ENCODE measurements at places on chromosomes 2 and 18. TPM values are rescaled to one million over a fixed set of nuclear protein-coding genes. Genes with fewer than 3 reads are reported as not detected.
A peak's percentile ranks its signal among the peaks of the same experiment; 100 is the strongest.

Gene CRYGC
- not detected for total RNA-seq

Gene PRKAG3
- total RNA-seq: not detected

Gene CHRNG
- not detected for total RNA-seq

Gene ANKRD23
- 4.4 TPM for total RNA-seq

Gene SERPINB3
- total RNA-seq: not detected

DNA sequence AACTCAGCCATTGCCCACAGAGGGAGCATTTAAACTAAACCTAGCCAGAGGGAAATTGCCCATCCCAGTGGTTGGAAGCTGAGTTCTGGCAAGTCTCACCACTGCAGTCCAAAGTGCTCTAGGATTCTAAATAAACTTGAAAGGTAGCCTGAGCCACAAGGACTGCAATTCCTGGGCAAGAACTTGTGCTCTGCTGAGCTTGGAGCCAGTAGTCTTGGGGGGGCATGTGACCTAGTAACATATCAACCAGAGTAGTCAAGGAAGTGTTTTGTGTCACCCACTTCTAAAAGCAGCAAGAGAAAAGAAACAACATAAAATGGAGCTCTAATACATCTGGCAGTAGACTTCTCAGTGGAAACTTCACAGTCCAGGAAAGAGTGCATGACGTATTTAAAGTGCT is 167.0 kb downstream of the PTH2R start:
- no peak for DNase-seq

DNA sequence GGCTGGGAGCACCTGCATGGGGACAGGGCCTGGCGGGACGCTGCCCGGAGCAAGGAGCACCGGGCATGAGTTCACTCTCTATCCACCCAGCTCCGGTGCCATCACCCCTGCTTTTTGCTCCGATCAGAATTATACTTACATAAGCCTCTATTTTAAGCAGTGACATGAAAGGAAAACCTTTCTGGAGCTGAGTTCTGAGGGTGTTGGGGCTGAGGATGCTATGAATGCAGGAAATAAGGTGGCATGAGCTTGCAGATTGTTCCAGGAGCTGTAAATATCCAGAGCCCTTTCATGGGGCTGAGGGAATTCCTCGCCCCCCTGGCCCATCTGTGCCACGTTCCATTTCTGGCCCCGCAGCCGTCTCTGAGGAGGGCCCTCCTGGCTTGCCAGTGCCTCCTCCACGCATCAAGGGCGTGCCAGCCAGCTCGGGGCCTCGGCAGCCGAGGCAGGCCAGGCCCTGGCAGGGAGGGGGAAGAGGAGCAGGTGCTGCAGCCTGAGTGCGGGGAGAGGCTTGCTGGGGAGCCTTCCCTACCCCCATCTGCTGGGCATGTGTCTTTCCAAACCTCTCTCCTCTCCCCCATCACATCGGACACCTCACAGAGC is 91.7 kb upstream of the MCFD2 start:
- no peak for DNase-seq

GRCh38 chr2:120374821-120375220 is 28.9 kb downstream of the INHBB start:
- DNase-seq: no peak

DNA sequence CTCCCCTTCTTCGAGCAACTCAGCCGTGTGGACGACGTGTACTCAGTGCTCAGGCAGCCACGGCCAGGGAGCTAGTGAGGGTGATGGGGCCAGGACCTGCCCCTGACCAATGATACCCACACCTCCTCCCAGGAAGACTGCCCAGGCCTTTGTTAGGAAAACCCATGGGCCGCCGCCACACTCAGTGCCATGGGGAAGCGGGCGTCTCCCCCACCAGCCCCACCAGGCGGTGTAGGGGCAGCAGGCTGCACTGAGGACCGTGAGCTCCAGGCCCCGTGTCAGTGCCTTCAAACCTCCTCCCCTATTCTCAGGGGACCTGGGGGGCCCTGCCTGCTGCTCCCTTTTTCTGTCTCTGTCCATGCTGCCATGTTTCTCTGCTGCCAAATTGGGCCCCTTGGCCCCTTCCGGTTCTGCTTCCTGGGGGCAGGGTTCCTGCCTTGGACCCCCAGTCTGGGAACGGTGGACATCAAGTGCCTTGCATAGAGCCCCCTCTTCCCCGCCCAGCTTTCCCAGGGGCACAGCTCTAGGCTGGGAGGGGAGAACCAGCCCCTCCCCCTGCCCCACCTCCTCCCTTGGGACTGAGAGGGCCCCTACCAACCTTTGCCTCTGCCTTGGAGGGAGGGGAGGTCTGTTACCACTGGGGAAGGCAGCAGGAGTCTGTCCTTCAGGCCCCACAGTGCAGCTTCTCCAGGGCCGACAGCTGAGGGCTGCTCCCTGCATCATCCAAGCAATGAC is 4.8 kb downstream of the CTDSP1 start:
- DNase-seq: no peak

DNA sequence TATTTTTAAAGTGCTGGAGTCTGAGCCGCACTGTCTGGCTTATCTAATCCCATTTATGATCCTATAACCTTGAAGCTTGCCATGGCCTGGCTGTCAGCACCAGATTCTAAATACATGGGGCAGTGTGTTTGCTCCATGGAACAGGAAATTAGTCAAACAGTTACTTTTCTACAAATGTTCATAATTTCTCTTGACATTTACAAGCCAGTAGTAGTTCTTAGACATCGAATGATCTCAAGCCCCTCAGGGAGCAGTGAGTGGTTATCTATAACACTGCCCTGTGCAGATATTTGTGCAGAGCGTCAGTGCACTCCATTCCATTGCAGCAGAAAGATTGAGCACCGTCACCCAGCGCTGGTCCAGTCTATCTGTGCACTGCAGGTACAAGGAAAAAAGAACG is 205.2 kb downstream of the AGPS start:
- peak; percentile 7 for DNase-seq

DNA sequence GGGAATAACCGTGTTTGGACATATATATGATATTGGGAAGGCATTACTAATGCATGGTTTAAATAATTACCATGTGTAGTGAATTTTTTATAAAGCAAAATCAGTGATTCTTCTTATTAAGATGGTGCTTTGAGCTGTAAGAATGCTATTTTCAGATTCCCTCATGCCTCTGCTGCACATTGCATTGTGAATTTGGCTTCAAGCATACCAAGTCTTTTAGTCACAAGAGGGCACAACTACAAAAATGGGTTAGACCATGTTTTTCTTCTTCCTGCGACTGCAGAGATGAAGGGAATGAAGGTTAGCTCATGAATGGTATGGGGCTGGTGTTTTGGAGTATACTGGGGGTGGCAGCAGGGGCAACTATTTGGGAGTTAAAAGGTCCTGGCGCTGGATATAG is 320.1 kb downstream of the SLC4A3 start:
- no peak for DNase-seq

DNA sequence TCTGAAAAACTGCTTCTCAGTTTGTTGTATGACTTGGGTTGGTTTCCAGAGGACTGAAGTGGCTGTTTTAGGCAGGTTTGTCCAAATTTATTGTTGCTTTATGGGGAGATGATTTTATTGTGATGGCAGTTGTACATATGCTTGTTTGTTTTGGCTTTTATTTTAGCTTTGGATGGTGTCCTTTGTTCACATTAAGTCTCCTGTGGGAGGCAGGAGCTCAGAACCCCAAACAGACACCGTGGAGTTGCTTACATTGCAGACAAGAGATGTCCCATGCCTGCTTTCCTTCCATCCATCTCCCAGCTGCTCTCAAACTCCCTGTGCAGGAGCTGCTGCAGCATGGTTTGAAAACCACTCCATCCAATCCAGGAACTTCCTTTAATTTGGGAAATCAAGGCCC is 414.7 kb downstream of the LPIN1 start:
- no peak for DNase-seq

- DNase-seq: no peak
Measured at GRCh38 chr2:25835906-25836305, 42.4 kb downstream of the ASXL2 start.

GRCh38 chr2:222671259-222672067 is at the start of gene MOGAT1:
TSS of gene MOGAT1 (plus strand) at chr2:222671658. CDS start at chr2:222671786, 128 bp downstream.
- no peak for DNase-seq

- DNase-seq: no peak
Measured at GRCh38 chr2:161426455-161426921, 10.4 kb downstream of the TBR1 start.

GRCh38 chr2:30869988-30870387 is 62.7 kb upstream of the CAPN13 start:
- DNase-seq: no peak

DNA sequence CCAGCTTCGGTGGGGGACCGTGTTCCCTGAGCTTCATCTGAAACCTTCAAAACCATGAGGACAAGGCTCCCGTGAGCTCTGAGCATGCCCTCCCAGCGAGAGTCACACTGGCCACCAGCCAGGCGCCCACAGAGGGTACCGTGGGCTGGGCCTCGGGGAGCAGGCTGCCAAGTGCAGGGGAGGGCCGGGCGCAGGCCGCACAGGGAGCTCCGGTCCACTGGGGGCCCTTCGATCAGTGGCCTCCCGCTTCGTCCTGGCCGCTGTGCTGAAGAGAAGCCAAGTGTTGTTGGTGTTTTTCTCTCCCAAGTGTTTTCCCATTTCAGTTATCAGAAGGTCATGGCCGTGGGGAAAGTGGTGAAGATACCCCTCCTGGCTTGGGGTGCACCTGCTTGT is 144.4 kb downstream of the PTGR3 start:
- DNase-seq: no peak

DNA sequence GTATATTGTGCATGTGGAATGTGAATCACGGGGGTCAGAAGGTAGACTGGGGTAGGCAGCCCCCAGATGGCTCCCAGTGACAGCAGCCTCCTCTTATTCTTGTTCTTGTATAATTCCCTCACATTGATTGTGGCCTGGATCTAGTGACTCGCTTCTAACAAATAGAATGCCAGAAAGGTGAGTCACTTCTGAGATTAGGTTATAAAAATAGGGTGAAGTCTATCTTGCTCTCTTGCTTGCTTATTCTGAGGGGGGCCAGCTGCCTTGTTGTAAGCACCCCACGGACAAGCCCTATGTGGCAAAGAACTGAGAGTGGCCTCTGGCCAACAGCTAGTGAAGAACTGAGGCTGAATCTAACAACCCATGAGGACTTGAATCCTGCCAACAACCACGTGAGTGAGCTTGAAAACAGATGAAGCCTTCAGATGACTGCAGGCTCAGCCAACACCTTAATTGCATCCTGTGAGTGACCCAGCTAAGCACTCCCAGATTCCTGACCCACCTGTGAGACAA is 15.6 kb upstream of the RMND5A start:
- DNase-seq: no peak

GRCh38 chr2:224984637-224985036 is 57.6 kb downstream of the DOCK10 start:
- no peak for DNase-seq

All from osteocyte (in vitro differentiated cells).